ENCODE measurements at places on chromosomes 11 and 22. TPM values are rescaled to one million over a fixed set of nuclear protein-coding genes. Genes with fewer than 3 reads are reported as not detected.

The OR8A1 gene
- total RNA-seq: not detected

The HPX gene
- not detected for total RNA-seq

The SH3BP1 gene
- total RNA-seq: 218 TPM

The PLEKHB1 gene
- 10.0 TPM for total RNA-seq

The CPT1A gene
- 63.2 TPM for total RNA-seq

The TAF6L gene
- total RNA-seq: 23.7 TPM

The DEFB131B gene
- total RNA-seq: not detected

The TSPO gene
- 91.8 TPM for total RNA-seq
